CD4-positive, alpha-beta T cell treated with Interferon gamma for 1 hour (primary cell): ENCODE measurements at places on chromosomes 2 and 18.

GRCh38 chr18:41266616-41267015 lies 688.4 kb upstream of the PIK3C3 start:
- DNase-seq, result no peak

- DNase-seq, result no peak
These were observed 23.1 kb upstream of the GPC1 start for GRCh38 chr2:240412211-240412861.

- DNase-seq, result no peak
These were observed 106.6 kb downstream of the MAPK4 start for GRCh38 chr18:50666536-50666935.

DNA sequence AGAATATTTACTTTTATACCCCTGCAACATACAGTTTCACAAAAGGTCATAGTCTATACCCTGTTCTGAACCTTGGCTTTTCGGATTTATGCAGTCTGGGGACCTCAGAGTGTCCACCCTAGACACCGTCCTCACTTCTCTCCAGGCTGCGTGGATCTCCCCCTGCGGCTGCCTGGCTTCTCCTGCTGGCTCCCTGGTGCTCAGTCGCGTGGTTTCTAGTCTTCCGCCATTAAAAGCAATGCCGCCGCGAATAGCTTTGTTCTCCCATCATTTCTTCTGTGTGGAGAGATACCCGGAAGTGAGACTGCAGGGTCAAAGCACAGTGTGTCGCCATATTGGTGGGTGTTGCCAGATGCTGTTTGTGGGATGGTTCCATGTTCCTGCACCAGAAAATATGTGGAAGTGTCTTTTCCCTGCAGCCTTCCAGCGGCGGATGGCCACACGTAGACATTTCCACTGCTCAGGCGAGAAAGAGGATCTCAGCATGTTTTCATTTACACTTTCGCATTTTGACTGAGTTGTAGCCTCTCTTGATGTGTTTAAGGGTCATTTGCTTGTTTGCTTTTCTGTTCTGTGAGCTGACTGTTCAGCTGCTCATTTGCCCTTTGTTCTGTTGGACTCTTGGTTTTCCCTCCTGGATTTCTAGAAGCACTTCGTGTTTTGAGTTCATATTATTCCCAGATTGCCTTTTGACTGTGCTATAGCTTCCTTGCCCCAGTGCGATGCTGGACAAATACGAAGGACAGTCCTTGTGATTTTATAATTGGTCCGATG lies 22.9 kb upstream of the ASB1 start:
- DNase-seq, result no peak

GRCh38 chr2:9782197-9782719 lies 61.0 kb upstream of the TAF1B start:
- peak; percentile 84 for DNase-seq

GRCh38 chr2:202609381-202610145 lies 25.2 kb upstream of the FAM117B start:
- DNase-seq, result no peak

GRCh38 chr18:22285361-22286140 lies 116.2 kb downstream of the GATA6 start:
- DNase-seq, result peak; percentile 11

DNA sequence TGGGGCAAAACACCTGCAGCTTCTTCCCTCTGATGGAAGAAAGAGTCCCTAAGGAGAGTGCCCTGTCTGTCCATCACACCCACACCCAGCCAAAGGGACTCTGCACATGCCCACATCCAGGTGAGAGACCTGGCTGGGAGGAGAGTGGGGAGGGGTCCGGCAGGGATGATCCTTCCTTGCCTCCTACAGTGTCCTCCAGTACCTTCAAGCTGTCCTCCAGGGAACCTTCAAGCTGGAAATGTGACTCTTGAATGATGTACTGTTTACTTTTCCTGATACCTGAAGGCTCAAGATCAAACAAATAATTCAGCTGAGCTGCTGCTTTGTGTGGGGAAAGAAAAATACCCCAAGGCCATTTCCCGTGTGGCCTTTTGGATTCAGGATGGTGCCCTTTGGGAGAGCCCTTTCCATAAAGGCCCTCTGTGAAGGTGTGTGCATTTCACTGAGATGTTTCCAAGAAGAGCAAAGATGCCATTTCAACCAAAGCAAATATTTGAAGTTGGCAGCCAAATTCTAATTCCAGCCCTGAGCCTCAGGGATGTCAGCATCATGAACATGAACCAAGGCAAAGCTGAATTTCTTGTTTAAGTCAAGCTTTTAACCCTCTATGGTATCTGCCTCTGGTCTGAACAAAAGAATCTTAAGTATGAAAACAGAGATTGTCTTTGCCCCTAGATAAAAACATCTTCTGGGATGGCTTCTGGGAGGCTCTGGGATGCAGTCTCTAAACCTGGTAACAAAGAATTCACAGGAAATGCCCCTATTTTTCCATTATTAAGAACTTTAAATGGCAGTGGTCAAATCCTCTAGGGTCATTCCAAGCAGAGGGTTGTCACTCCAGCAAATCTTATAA lies 11.1 kb downstream of the EVA1A start:
- DNase-seq, result no peak

GRCh38 chr18:26711756-26712155 lies 153.8 kb downstream of the AQP4 start:
- no peak for DNase-seq

DNA sequence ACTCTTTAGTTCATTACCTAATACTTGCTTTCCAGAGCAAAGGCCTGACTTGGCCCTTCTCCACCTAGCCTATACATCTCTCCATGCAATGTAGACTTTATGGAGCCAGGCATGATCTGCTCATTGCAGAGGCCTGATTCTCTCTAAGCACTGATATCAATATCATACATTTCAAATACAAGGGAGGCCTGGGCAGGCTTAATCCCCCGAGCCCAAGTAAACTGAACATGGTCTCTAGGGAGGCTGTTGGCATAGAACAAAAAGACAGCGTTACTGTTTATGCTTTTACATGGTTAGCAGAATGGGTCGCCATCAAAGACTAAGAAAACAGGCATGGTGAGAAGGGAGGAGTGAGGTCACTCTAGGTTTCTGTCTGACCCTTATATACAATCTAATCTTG lies 695.1 kb downstream of the ZEB2 start:
- no peak for DNase-seq

GRCh38 chr2:43055086-43055912 lies 171.1 kb downstream of the ZFP36L2 start:
- DNase-seq, result no peak

DNA sequence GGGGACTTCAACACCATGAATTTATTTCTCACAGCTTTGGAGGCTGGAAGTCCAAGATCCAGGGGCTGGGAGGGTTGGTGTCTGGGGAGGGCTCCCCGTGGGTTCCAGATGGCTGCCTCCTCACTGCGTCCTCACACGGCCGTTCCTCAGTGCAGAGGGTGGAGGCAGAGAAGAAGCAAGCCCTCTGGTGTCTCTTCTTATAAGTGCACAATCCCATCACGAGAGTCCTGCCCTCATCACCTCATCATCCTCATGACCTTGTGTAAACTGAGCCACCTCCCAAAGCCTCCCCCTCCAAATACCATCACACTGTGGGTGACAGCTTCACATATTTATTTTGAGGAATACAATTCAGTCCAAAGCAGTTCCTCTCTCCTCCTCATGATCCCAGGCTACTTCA lies 26.3 kb downstream of the TMEM163 start:
- no peak for DNase-seq

- DNase-seq, result no peak
These were observed 46.3 kb downstream of the FAM178B start for GRCh38 chr2:96940001-96940615.

- DNase-seq, result no peak
These were observed 176.7 kb downstream of the MYO1B start for GRCh38 chr2:191421950-191422349.

DNA sequence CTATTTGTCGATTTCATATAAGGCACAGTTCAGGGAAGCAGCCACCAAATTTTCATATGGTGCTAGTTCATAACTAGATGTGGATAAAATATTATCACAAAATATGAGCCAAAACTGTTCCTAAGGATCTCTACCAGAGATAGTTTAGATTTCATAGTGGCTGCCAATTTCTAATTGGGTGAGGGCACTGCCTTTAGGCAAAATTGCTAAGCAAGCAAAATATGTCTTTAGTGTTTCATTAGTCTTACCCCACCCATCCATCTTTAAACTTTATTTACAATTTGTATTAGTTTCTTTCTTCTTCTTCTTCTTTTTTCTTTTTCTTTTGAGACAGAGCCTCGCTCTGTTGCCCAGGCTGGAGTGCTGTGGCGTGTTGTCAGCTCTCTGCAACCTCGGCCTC lies 77.1 kb upstream of the SLC4A10 start:
- DNase-seq, result no peak
